ENCODE measurements at places on chromosomes 11 and 22.

- no peak for DNase-seq
These were observed 13.7 kb upstream of the THY1 start for GRCh38 chr11:119436711-119437110.

DNA sequence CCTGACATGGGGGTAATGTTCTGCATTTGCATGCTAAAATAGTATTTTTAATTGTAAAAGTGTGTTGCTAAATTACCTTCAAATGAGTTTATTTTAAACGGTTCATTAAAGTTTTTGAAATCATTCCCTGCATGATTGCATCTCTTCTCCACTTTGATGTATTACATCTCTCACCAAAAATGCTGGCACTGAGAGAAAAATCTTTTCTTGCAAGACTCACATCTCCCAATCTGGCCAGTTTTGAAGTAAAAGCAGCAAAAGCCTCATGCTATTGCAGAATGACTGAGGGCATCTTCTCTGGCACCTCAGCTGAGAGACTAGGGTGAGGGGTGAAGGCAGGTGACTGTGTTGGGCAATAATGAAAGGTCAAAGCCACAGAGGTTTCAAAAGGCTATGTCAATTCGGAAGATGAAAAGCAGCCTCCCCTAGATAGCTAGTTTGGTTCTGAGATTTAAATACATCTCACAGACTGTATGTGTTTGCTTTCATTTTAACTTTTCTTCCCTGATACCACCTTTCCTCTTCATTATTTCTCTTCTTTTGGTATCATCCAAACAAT, 292.2 kb upstream of the RAG2 start:
- no peak for DNase-seq

- DNase-seq = no peak
These were observed 43.9 kb upstream of the GRIK4 start for GRCh38 chr11:120467627-120468026.

DNA sequence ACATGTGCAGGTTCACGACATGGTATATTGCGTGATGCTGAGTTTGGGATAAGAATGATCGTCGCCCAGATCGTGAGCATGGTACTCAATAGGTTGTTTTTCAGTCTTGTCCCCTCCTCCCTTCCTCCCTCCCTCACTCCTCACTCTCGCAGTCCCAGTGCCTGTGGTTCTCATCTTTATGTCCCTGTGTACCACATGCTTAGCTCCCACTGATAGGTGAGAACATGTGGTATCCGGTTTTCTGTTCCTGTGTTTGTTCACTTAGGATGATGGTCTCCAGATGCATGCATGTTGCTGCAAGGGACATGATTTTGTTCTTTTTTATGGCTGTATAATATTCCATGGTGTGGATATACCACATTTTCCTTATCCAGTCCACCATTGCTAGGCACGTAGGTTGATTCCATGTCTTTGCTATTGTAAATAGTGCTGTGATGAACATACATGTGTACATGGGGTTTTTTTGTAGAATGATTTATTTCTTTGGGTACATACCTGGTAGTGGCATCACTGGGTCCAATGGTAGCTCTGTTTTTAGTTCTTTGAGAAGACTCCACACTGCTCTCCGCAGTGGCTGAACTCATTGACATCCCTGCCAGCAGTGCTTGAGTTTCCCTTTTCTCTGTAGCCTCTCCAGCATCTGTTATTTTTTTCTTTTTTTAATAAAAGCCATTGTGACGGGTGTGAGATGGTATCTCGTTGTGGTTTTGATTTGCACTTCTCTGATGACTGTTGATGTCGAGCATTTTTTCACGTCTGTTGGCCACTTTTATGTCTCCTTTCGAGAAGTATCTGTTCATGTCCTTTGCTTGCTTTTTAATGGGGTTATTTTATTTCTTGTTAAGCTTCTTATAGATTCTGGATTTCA, 16.4 kb downstream of the ZBED4 start:
- no peak for DNase-seq
